T-cell (primary cell): ENCODE measurements at places on chromosomes 7 and 10. TPM values are rescaled to one million over a fixed set of nuclear protein-coding genes. Genes with fewer than 3 reads are reported as not detected.

- no peak for DNase-seq
Observed at GRCh38 chr7:116771640-116772039, 90.7 kb upstream of the CAPZA2 start.

Gene FRMPD2
- total RNA-seq = not detected

GRCh38 chr10:127415116-127415515 is 134.0 kb upstream of the NPS start:
- no peak for DNase-seq

Gene AKR1D1
- total RNA-seq = not detected

Gene GNAT3
- not detected for total RNA-seq
